Trophoblast cell (in vitro differentiated cells and primary cell): ENCODE measurements at places on chromosomes 11 and 22.

- peaks cover 2% of the 10 kb centered on the region for H3K4me1 ChIP-seq
- no peaks in the 10 kb centered on the region for H3K27me3 ChIP-seq
- DNase-seq = no peak
- H3K4me3 ChIP-seq = no peak overlapping the region
Observed at GRCh38 chr11:35584321-35584720, 33.9 kb upstream of the FJX1 start.

DNA sequence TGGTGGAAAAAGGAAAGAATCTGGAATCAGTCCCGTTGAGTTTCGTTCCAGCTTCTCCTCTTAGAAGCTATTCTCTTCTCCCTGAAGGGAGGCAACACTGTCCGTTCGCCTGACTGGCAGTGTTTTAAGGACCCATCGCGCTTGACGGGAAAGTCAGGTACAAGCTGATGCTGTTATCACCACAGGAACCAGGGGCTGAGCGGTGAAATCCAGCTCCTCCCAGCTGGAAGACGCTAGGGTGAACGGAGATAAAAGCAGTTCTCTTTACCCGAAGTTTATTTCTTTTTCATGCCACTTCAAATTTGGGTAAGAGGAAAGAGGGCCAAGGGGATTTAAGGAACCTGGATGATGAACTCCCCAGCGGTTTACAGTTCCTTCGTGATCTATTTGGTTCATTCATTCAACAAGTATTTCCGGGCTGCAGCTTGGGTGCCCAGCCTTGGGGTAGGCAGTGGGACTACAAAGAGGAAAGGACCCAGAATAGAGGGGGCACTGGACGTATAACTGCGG is 551 bp upstream of the DEUP1 start:
- peaks cover 8% of the 10 kb centered on the region for H3K4me1 ChIP-seq
- no peak overlapping the region for H3K27ac ChIP-seq
- peak; percentile 1 for DNase-seq
- peaks cover 9% of the 10 kb centered on the region for H3K27me3 ChIP-seq
- H3K4me3 ChIP-seq = peak overlapping the region; percentile 70
- no peaks in the 10 kb centered on the region for H3K36me3 ChIP-seq

GRCh38 chr11:46673713-46674462 is 26.5 kb downstream of the ARHGAP1 start:
- no peak overlapping the region for H3K4me3 ChIP-seq
- H3K36me3 ChIP-seq = peaks cover 43% of the 10 kb centered on the region
- H3K27me3 ChIP-seq = no peaks in the 10 kb centered on the region
- H3K27ac ChIP-seq = peak overlapping the region; percentile 75

- H3K36me3 ChIP-seq = no peaks in the 10 kb centered on the region
- no peaks in the 10 kb centered on the region for H3K27me3 ChIP-seq
- no peak for DNase-seq
- H3K4me3 ChIP-seq = no peak overlapping the region
- no peaks in the 10 kb centered on the region for H3K4me1 ChIP-seq
Observed at GRCh38 chr22:33149611-33150010, 91.4 kb upstream of the SYN3 start.

DNA sequence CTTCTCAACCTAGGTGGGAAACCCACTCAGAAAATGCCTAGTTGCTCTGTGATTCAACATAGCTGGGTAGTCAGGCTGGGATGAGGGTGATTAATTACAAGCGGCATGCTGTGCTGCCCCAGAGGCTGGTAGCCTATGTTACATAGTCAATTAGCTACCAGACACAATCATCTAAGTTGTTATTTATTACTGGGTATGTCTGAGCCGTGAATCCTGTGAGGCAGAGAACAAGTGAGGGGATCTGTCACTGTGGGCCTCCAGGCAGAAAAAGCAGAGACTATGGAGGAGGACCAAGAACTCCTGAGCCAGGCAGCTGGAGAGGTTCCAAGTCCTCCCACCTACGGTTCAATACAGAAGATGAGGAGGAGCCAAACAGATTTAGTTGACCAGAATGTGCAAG is 186.6 kb upstream of the BDNF start:
- no peaks in the 10 kb centered on the region for H3K4me1 ChIP-seq
- no peaks in the 10 kb centered on the region for H3K27me3 ChIP-seq
- H3K27ac ChIP-seq = no peak overlapping the region
- no peak overlapping the region for H3K4me3 ChIP-seq
- H3K36me3 ChIP-seq = no peaks in the 10 kb centered on the region
